ENCODE measurements at places on chromosomes 6 and 20.

GRCh38 chr6:118122801-118123200, 215.7 kb downstream of the SLC35F1 start:
- DNase-seq, result no peak

DNA sequence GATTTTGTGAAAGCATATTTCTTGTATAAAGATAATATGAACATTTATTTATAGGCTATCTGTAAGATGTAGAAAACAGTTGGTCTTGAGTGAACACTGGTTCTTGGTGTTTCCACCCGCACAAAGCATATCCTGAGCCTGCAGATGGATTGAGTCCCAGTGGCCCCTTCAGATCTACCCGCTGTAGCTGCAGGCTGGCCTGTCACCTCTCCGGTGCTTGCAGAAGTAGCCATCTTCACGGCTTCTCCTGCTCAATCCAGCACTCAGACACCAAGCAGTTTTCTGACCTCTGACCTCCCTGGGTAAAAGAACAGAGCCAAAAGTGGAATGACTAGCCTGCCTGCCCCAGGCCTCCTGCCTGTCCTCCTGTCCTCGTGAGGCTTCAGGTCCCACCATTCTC, 22.7 kb downstream of the LYRM2 start:
- DNase-seq, result no peak

GRCh38 chr6:84512391-84512790, 252.0 kb downstream of the TBX18 start:
- DNase-seq, result no peak

DNA sequence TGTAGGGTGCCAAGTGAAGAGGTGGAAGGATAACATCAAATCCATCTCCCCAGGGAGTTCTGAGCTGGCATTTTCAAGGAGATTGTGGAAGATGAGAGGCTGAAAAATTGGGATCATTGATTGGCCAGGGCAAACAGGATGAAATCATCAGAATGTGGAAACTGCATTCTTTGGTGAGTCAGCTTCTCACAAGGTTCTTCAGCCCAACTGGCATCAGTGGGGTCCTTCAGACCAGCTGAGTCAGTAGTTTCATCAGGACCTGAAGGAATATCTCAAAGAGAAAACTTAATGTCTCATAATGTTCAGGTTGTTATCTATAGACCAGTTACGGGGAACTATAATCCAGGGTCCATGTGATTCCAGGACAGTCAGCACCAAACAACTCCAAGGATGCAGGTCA, 195.8 kb downstream of the HAO1 start:
- DNase-seq, result no peak

DNA sequence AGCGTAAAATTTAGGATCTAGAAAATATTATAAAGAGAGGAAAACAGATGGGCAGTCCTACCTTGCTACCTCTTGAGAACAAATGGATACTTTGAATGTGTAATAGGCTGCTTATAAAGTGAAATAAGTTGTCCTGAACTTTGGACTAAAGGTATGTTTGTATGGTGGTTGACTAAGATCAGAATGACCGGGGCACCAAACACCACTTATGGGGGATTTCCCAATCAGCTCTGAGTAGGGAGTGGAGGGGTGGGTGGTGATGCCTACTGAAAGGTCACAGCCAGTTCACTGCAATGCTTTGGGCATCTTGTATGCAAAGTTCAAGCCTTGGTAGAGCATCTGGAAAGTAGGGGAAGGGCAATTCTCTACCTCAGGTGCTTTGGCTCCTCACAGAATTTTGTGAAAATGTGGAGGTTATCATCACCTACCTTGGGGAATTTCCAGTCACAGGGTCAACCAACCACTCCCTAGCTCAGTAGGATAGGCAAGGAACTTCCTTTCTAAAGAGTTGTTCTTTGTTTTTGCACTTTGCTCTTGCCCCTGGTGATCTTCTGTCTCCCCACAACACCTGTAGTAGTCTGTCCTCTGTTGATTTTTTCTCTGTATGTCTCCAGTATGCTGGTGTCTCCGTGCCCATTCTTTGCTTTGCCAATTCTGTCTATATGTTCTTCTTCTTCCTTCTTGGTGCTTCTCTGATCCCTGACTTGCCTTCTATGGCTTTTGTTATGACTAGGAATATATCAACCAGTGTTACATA, at the start of gene TRIM31:
TRIM31 (minus strand) TSS at position 88 of the 757 bp plus-strand sequence. CDS start 285 bp downstream, outside the sequence.
- DNase-seq, result peak; percentile 20

GRCh38 chr6:166097914-166098522, 69.6 kb downstream of the TBXT start:
- DNase-seq, result peak; percentile 67

DNA sequence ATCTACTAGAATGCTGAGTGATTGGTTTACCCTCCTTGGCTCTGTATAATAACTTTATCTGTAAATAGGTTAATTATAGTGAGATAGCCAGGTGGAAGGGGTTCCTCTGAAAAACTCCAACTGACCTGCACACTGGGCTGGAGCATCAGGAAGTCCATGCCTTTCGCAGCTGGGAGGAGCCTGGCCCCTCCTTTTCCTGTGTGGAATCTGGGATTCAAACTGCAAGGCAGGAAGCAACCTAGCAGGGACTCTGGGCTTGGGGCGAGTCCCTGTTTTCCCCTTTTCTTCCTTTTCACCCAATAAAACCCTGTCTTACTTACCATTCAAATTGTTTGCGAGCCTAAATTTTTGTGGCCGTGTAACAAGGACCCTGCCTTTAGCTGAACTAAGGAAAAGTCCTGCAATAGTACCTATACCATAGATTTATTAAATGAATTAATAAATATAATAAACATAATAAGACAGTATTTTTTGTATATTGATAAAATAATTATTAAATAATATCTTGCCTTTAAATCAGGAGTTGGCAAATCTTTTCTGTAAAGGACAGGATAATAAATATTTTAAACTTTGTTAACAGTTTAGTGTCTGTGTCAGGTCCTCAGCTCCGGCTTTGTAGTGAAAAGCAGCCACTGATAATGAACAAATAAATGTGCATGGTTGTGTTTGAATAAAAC, 406.2 kb upstream of the MMS22L start:
- DNase-seq, result no peak

- no peak for DNase-seq
Observed at GRCh38 chr6:146598772-146599405, at the start of gene ADGB. Gene ADGB, plus strand, starts transcription at chr6:146598972. Its CDS starts 69 bp downstream, at chr6:146599041.

GRCh38 chr6:97947841-97948240, 664.8 kb upstream of the MMS22L start:
- DNase-seq, result no peak

GRCh38 chr20:14303651-14304050, 33.8 kb downstream of the FLRT3 start:
- no peak for DNase-seq

DNA sequence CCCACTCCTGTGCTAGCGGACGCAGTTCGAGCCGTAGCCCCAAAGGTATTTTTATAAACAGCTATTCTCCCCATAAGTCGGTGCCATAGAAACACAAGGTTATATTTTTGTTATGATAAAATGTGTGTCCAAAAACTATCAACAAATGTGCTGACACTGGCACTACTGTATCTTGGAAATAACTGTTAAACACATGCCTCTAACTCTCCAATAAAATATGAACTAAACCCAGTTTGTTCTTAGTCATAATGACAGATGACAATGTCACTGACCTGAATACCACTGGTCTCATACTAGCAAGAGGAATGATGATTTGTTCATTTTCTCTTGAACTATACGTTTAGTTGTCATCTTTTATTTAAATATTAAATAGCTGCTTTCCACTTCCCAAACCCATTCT, 51.4 kb upstream of the NUP153 start:
- no peak for DNase-seq

DNA sequence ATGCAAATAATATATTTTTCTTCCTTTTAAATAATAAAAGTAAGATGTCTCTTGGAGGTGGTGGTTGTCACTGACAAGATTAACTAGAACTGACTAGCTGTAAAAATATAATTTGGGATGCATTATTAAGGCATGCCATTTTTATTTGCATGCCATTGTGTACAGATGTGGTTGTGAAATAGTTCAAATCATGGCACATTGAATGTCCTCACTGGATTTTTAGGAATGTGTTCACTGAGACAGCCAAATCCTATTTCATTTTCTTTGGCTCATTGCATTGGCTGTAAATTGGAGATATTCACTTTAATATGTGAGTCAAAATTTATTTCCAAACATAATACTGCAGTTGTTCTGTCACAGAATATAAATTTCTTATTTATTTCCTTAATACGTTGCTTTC, 62.3 kb downstream of the ESR1 start:
- no peak for DNase-seq

DNA sequence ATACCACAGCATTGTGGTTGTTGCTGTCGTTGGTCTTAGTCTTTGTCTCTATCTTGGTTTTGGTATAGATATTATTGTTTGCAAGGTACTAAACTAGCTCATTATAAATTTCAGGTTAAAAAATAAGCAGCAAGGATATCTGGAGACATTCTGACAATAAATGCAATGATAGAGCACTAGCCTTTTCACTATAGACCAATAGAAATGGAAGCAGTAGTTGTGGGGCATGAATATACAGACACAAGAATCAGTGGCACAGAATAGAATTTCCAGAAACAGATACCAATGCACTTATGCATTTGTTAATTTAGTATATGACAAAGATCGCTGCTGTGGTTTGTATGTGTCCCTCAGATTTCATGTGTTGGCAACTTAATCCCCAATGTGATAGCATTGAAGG, 31.1 kb upstream of the CFAP206 start:
- DNase-seq, result no peak

DNA sequence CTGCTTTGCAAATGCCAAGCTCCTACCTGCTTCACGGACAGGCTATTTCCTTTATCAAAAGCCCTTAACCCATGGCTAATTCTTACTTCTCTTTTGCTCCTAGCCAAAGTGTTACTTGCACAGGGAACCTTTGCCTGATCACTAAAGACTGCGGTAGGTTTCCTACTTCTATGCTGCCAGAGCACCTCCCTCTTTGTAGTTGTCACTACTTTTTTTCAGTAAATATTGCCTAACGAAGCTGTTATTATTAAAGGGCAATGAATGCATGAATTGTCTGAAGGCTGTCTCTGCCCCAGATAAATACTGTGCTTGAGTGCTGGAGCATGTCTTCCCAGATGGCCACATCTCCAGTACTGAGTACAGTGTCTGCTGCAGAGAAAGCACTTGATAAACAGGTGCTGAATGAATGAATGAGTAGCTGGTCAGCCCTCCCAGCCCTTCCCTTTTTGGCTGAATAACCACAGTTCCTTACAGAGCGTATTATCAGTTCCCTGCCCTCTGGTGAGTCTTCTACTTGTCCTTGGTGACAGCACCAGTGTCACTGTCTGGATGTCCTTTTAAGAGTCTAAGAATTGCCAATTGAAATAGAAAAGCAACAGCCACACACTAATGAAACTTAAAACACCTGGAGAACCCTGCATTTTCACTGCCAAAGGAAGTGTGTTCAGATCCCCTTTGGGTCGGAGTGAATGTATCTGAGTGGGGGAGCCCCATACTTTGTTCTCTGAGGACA, 73.6 kb upstream of the TRAF3IP2 start:
- no peak for DNase-seq

DNA sequence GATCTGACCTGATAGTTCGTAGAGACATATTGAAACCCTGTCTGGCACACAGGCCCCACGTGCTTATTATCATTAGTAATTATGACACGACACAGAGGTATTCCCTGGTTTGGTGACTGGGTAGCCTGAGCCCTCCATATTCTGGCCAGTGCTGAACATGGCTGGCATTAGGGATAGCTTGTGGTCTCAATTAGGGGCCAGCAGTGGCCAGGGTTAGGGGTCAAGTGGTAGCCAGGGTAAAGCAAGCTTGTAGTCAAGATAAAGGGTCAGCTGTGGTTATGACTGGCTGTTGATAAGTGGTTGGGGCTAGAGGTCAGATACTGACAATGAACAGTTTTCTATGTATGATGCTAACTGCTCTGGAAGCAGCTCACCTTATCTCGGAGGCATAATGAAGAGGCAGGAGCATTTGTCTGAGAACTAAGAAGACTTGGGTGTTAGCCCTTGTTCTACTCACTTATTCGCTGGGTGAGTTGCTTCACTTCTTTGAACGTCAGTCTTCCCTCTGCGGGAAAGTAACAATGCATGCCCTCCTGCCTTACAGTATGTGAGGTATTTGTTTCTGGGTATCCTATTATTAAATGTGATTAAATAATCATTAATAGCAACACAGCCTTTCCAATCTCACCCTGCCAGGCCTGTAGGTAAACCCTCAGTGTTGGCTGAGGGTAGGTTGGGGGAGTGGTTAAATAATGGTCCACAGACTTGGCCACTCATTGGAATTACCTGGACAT, 66.7 kb downstream of the VEGFA start:
- no peak for DNase-seq

GRCh38 chr6:96652552-96652951, 89.6 kb downstream of the FHL5 start:
- no peak for DNase-seq

- no peak for DNase-seq
Observed at GRCh38 chr6:53154794-53155193, 6.2 kb upstream of the GCM1 start.

DNA sequence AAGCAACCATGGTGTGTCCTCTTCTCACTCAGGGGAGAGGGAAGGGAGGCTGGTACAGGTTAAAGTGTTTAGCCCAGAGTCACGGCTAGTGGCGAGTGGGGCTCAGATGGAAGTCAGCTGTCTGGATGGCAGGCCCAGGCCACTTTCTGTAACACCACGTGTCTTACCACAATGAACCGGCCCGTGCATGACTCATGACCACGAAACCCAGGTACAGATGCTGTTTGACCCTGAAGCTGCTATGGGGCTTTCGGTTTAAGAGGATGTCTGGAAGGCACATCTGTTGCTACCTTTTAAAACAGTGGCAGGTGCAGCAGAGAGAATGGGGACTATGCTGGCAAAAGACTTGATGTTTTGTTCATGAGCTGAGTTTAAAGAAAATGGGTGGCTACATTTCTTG, 36.5 kb upstream of the MPC1 start:
- peak; percentile 58 for DNase-seq

DNA sequence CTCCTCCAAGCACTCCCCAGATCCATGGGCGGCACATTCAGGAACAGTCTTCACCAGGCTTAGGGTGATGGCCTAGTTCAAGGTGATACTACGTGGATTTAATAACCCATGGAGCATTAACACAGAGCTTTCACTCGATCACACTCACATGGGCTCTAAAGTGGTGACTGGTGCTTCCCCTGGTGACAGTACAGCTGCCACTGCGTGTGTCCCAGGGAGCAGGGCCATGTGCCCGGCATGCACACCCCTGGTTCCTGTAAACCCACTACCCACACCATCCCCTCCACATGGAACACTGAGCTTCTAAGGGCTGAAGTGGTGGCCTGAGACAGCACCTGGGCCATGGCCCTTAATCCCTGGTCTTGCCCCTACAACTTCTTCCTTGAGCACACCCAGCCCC, 27.8 kb upstream of the APMAP start:
- DNase-seq, result no peak

- no peak for DNase-seq
Observed at GRCh38 chr6:134472046-134472445, 154.1 kb upstream of the SGK1 start.
